ENCODE measurements at places on chromosomes 7 and 10.
A peak's percentile ranks its signal among the peaks of the same experiment; 100 is the strongest.

DNA sequence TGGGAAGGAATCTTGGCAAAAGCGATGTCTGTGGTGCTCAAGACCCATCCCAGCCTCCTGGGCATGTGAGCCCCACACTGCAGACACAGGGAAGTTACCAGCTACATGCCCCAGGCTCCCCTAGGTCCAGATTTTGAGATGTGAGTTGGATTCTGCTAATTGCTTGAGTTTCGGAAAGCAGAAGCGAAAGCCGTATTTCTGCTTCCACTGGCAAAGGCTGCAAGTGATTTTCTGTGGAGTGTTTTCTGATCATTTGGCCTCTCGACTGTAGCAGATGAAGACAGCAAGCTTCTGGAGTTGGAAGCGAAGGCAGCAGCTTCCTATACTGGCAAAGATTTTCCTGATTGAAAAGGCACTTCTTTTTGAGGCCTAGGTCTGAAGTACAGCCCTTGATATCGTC is 29.6 kb downstream of the ANKRD16 start:
- DNase-seq = no peak

GRCh38 chr10:7186387-7187018 is 224.3 kb downstream of the SFMBT2 start:
- no peak for DNase-seq

- no peak for DNase-seq
Observed at GRCh38 chr10:85280014-85280413, 951.6 kb downstream of the CCSER2 start.

DNA sequence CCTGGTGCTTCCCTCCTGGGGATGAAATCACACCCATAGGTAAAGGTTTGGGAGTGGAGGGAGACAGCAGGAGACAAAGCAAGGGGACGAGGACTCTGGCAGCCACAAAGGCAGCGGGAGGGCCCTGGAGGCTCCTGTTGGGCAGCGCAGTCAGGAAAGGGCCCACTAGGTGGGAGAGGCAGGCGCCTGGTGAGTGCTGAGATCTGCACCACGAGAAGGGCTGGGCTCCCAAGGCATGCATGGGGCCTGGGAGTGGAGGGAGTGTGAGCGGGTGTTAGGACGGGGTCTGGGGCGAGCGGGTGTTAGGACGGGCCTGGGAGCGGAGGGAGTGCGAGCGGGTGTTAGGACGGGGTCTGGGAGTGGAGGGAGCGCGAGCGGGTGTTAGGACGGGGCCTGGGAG is 13.0 kb downstream of the GET4 start:
- DNase-seq = no peak

- DNase-seq = no peak
Observed at GRCh38 chr10:7417807-7418206, 7.0 kb upstream of the SFMBT2 start.

GRCh38 chr10:132360766-132361447 is 28.9 kb downstream of the LRRC27 start:
- no peak for DNase-seq

- peak; percentile 35 for DNase-seq
Observed at GRCh38 chr10:33164060-33164709, 170.3 kb downstream of the NRP1 start.

DNA sequence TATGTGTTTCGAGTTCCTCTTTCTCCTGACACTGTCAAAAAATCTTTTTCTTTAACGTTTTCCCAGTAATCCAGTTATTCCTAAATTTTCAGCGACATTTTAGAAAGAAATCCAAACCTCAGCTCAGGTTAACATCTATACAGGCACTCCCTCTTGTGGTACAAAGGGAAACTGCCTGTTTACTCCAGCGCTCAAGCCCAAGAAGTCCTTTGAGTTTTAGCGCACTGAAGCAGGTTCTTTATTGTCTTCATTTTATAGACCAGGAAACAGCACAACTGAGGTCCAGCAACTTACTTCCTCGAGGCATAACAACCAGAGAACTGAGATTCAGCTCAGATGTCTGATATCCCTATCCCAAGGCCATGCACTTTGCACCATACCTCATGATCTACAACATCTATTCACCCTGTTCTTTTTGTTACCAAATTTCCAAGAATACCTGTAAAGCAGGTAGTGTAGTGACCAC is 287.2 kb upstream of the MKLN1 start:
- peak; percentile 82 for DNase-seq

DNA sequence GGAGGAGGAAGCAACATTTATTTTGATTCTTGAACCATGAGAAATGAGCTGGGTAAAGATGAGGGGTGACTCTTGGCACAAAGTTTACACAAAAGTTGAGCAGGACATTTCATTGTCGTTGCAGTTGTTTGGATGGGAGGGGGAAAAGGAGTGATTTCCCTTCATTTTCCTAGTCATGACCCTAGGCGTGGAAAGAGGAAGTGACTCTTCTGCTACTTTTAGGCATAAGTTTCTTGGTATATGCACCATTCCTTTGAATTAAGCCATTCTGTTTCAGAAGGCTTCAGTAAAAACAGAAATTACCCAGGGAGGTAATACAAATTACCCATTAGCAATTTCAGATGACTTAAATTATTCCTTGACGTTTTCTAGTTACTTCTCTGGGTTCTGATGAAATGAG is 113.9 kb upstream of the FAM171A1 start:
- DNase-seq = no peak

- no peak for DNase-seq
Observed at GRCh38 chr7:117210397-117210796, 112.5 kb downstream of the WNT2 start.

DNA sequence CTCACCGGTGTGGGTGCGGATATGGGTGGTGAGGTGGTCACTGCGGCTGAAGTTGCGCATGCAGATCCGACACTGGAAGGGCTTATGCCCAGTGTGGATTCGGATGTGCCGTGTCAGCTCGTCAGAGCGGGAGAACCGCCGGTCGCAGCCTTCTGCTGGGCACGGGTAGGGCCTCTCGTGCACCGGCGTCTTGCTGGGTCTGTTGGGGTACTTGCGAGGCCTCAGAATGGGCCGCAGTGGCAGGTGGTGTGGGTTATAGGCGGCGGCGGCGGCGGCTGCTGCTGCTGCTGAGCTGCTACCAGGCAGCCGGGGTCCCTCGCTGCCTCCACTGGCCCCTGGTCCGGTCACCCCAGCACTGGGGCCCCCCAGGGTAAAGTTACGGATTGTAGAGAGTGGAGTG is 2.7 kb downstream of the EGR2 start:
- DNase-seq = no peak

GRCh38 chr7:108825581-108825909 is 255.9 kb downstream of the DNAJB9 start:
- no peak for DNase-seq
